ENCODE measurements at places on chromosomes 16 and 17. TPM values are rescaled to one million over a fixed set of nuclear protein-coding genes. Genes with fewer than 3 reads are reported as not detected.

DNA sequence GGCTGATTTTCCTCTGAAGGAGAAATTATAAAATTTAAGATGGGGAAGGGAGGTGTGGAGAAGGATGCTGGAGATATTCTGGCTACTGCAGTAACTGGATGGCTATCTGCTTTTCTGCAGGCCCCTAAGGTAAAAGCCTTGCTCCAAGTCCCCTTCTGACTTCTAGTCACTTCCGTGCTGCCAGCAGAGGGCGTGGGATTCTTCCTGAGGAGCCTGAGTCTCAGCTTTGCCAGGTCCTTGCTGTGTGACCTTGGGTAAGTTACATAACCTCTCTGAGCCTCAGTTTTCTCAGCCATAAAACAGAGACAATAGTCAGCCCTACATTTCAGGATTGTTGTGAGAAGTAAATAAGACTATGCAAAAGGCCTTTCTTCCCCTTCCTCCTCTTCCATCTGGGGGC is 24.3 kb upstream of the TMEM220 start:
- DNase-seq = peak; percentile 26

Gene FAAP100
- 13.0 TPM for total RNA-seq

- DNase-seq = peak; percentile 99
Observed at GRCh38 chr16:65125871-65126270, 4.0 kb upstream of the CDH11 start.

- no peak for DNase-seq
Observed at GRCh38 chr16:7442050-7442449, 109.4 kb downstream of the RBFOX1 start.

DNA sequence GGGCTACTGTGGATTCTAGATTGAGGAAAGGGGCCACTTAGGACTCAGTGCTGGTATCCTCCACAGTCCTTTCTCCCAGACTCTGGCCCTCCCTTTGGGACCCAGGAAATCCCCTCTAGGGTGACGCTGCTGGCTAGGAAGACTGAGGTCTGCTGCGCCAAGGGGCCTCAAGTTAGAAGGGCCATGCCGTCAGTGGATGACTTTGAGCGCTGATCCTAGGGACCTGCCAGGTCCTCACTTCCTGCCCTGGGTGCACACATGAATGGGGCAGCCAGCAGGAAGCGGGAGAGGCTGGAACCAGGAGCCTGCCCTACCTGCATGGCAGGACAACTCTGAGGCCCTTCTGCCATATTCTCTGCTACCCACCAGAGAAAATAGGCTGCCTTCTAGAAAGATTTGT is 145.0 kb downstream of the RAB11FIP4 start:
- no peak for DNase-seq

Gene NSRP1
- total RNA-seq = 17.9 TPM

- no peak for DNase-seq
Observed at GRCh38 chr16:3065069-3065741, at the start of gene IL32. IL32 (plus strand) TSS chr16:3065640; CDS start chr16:3065812, 172 bp downstream.

Gene SLC16A13
- 0.49 TPM for total RNA-seq

DNA sequence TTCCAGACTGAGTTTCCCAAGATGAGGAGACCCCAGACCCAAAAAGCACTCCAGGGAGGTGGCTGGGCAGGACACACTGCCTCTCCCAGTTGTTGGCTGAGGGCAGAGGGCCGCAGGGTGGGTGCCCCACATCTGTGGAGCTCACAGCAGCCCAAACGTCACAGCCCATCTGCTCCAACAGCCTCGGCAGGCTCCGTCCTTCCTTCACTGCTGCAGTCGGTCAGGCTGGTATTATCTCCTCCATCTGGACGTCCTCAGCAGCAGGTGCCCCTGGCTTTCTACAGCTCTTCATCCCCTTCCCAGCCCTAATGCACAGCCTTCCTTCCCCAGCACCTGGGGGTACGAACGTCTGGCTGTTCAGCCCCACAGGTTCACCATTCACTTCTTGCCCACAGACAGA is 55.2 kb downstream of the PRMT7 start:
- no peak for DNase-seq

Gene KRT17
- total RNA-seq = 0.42 TPM

GRCh38 chr17:58702045-58702476 is 9.7 kb downstream of the RAD51C start:
- no peak for DNase-seq

DNA sequence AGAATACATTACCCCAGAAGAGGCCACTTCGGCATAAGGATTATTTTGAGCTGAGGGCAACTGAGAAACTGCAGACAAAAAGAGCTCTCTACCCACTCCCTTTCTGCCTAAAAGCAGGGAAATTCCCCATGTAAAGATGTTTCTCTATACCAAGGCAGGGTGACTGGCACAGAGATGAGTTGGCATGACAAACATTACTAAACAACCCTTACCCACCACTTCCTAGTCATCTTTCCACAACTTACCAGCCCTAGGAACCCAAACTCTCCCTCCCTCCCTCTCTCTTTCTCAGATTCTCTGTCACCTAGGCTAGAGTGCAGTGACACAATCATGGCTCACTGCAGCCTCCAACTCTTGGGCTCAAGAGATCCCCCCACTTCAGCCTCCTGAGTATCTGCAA is 68.6 kb downstream of the EMP2 start:
- DNase-seq = no peak

DNA sequence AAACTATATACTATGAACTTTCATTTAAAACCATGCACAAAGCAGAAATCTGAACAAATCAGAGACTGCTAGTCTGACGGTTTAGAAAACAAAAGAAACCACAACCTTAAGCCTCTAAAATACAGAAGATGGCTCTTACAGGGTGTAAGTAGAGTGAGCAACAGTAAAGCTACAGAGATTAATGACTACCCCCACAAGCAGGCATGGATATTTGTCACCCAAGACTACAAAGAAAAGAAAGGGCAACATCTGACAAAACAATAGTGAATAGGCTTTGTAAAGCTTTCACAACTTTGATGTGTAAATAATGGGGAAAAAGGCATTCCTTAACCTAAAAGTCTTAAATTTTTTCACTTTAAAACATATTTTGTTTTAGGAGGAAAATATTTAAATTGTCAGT is 75.0 kb downstream of the SPAG9 start:
- DNase-seq = no peak

- no peak for DNase-seq
Observed at GRCh38 chr17:55264278-55264644, 499 bp upstream of the HLF start.

DNA sequence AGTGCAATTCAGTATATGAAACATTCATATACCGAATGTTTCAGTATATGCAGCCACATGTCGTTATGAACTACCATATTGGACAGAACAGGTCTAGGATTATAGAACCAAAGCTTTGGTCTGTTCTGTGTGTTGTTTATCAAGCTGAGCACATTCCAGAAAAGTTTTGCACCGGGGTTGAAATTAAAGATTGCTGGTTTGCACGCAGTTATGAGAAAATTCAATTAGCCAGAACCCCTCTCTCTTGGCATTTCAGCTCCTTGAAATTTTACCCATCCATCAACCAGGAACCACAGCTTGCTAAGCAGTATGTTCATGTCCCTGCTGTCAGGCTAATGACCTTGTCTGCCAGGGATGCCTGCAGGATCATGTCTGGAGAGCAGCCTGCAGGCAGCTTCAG is 9.5 kb downstream of the KRT32 start:
- no peak for DNase-seq

GRCh38 chr17:5050278-5050677 is 15.1 kb upstream of the SLC52A1 start:
- DNase-seq = no peak

Gene FBXW10B
- total RNA-seq = 3.2 TPM

Gene MT1A
- 19.4 TPM for total RNA-seq

DNA sequence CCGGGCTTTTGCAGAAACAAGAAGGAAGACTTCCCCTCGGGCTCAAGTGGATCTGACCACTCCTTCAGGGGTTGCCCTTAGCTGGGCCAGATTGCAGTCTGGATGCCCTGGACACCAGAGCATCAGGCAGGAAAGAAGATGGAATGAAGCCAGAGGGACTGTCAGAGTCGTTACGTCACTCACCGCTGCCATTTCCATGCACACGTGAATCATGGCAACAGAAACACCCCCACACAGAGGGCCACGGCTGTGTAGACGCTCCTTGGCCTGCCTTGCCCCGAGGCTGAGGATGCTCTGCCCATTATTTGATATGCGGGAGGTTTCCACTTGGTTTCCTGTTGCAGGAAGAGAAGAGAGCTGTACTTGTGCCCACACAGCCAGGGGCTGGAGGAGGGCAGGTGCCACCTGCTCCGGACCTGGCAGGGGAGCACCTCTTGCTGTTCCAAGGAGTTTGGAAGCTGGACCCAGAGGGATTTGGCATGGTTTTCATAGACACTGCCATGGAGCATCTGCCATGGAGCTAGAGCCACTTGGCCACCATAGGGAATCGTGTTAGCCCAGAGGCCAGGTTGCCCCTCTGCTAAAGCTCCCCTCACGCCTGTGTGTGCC is 29.4 kb downstream of the RBFOX3 start:
- no peak for DNase-seq

- no peak for DNase-seq
Observed at GRCh38 chr16:87712184-87712762, 53.5 kb downstream of the KLHDC4 start.

GRCh38 chr16:74982256-74982655 is 2.7 kb downstream of the WDR59 start:
- no peak for DNase-seq

DNA sequence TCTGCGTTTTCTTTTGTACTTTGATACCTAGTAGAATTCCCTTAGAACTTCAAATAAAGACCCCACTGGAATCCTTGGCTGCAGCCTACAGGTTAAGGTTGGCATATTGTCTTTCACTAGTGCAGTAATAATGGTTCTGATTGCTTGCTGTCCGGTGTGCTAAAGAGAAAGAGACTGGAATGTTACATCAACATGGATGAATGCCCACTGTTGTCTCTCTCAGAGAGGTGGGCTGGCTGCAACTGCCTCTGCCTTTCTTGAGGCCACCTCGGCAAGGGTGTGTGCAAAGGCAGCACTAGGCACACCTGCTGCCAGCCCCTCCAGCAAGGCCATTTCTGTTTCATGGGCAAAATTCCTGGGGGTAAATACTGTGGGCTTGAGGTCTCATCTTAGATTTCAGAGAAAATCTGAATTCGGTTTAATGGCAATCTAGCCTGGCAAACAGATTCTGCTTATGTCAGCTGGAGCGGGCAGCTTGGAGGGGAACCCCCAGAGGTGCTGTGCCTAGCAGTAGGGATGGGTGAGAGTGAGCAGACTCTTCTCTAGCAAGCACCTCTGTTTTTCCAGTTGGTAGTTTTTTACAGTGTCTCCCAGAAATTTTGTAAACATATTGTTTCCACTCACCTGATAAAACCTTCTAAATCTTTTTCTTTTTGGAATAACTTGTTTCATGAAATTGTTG is 54.0 kb downstream of the MRTFB start:
- no peak for DNase-seq

DNA sequence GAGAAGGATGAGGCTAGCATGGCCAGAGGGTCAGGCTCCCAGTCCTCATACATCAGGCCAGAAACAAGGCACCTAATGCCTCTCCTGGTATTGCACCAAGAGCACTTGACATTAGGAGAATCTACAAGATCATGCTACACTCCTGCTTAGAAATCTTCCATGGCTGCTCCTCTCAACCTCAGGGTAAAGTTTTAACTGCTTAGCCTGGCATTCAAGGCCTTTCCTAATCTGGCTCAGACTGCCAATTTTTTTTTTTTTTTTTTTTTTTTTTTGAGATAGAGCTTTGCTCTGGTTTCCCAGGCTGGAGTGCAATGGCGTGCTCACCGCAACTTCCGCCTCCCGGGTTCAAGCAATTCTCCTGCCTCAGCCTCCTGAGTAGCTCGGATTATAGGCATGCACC is 8.2 kb downstream of the PIP4K2B start:
- no peak for DNase-seq

Gene G6PC1
- total RNA-seq = not detected

Gene SEZ6L2
- 18.7 TPM for total RNA-seq

Gene LITAFD
- total RNA-seq = 0.10 TPM

GRCh38 chr16:30078744-30079143 is 3.0 kb downstream of the PPP4C start:
- DNase-seq = no peak

Gene ABCC3
- 74.8 TPM for total RNA-seq

- DNase-seq = no peak
Observed at GRCh38 chr17:30573603-30574175, 96.5 kb downstream of the GOSR1 start.

- DNase-seq = no peak
Observed at GRCh38 chr17:21169496-21169895, 42.7 kb downstream of the DHRS7B start.

DNA sequence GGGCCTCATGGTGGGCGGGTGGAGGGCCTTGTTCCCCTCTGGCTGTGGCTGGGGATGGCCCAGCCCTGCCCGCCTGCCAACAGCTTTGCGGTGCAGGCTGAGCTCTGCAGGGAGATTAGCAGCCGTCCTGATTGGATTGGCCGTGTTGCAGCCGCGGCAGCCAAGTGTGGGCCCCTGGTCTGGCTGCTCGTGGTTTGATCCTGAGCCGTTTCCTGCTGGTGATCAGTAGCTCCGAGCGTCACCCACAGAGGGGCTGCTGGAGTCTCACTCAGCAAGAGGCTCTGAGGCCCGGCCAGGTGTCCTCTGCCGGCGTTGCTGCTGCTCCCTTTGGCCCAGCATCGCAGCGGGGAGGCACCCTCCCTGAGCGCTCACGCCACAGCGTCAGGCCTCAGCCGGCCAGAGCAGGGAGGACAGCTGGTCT is 32.5 kb downstream of the BAIAP2 start:
- no peak for DNase-seq

Gene CCL1
- total RNA-seq = not detected

- no peak for DNase-seq
Observed at GRCh38 chr16:3804426-3805016, 76.0 kb downstream of the CREBBP start.

All from NCI-H460 (cell line).